Esophagus squamous epithelium (tissue), 5 donors: ENCODE measurements at places on chromosomes 2 and 18. TPM values are rescaled to one million over a fixed set of nuclear protein-coding genes. Genes with fewer than 3 reads are reported as not detected.

DNA sequence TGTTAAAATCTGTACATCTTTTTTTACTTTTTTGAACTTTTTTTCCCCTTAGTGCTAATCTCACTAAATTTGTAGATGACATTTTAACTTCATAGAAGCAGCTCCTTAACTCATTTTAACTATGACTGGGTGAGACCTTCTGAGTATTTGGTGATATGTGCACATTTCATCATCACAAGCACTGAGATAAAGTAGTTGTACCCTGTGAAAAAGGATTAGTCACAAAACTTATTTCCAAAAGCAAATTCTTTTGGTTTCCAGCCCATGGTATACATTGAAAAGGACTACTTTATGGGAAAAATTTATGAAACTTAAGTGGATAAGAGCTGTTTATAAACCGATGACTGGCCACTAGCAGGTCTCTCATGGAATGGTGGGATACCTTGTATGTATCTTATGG, 581.5 kb downstream of the PLCL1 start:
- no peak for DNase-seq

- DNase-seq: no peak
Observed at GRCh38 chr2:209772290-209772685, 656 bp downstream of the UNC80 start.

GRCh38 chr18:26821181-26821580, 44.3 kb downstream of the AQP4 start:
- DNase-seq: no peak

C2orf72 gene
- not detected for total RNA-seq

AFF3 gene
- total RNA-seq: 1.2 TPM

ELAC1 gene
- 1.6 TPM for total RNA-seq

CYP26B1 gene
- total RNA-seq: 1.5 TPM
